ENCODE measurements at places on chromosomes 3 and 15. TPM values are rescaled to one million over a fixed set of nuclear protein-coding genes. Genes with fewer than 3 reads are reported as not detected.
A peak's percentile ranks its signal among the peaks of the same experiment; 100 is the strongest.

DNA sequence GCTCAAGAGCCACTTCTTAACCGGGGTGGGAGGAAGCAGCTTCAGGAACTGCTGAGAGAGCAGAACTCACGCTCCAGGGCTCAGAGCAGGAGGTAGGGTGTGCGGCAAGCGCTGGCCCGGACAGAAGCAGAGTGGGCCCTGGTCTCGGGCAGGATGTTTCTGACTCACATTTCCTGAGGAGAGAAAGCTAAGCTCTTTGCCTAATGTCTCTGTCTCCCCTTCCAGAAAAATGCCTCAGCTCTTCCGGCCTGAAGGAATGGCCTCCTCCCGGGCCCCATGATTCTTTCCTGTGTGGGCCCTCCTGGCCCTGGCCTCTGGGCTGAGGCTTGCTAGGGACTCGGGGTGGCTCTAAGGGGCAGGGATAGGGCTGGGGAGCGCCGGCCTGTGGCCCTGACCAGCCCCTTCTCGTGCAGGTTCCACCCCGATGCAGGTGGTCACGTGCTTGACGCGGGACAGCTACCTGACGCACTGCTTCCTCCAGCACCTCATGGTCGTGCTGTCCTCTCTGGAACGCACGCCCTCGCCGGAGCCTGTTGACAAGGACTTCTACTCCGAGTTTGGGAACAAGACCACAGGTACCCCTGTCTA lies 4.1 kb upstream of the STAB1 start:
- H3K27me3 ChIP-seq: no peaks in the 10 kb centered on the region
- DNase-seq: peak; percentile 57
- H3K4me1 ChIP-seq: peaks cover 68% of the 10 kb centered on the region
- peaks cover 40% of the 10 kb centered on the region for H3K36me3 ChIP-seq

CKMT1B gene
- total RNA-seq: 0.67 TPM

DNA sequence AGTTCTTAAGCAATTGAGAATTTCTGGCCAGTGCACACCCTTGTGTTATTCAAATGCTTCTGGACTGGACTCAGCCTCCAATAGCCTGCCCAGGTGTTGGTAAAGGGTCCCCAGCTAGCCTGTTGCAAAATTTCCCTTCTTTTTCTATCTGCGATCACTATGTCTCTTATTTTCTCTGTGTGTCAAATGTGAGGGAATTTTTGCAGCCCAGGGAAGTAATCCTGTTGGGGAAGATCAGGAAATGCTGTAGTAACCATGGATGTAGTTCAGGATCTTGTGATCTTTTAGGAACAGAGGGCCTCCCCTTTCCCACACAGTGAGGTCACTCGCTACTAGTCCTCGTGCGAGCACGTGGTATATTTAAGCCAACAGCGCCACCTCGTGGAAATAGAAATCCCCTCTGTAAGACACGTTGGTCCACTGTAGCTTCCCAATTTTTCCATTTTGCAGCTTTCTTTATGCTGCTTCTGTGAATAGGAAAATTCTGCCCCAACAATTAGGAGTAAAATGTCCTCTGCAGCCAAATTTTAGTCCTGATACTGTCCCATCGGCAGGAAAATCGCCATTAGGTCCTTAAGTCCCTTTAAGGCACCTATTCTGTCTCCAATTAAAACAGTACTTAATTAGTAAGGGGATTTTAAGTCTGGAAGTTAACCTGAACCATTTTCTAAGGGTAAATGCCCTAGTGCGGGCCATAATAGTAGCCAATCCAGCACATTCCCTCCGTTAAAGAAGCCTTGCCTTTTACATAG lies 4.0 kb upstream of the SMCO1 start:
- H3K4me1 ChIP-seq: no peaks in the 10 kb centered on the region
- DNase-seq: no peak
- H3K27me3 ChIP-seq: no peaks in the 10 kb centered on the region
- no peaks in the 10 kb centered on the region for H3K36me3 ChIP-seq
- no peak overlapping the region for H3K27ac ChIP-seq

DNA sequence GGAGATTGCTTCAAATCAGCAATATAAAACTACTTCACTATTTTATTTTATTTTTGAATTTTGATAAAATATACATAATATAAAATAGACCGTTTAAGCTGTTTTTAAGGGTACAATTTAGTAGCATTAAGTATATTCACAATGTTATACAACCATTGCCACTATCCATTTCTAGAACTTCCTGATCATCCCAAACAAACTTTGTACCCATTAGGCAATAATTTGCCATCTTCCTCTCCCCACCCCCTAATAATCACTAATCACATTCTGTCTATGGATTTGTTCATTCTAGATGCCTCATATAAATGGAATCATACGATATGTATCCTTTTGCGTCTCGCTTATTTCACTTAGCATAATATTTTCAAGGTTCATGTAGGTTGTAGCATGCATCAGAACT lies 28.9 kb downstream of the FANCD2 start:
- H3K4me1 ChIP-seq: no peaks in the 10 kb centered on the region
- no peak overlapping the region for H3K4me3 ChIP-seq
- no peaks in the 10 kb centered on the region for H3K36me3 ChIP-seq
- no peak for DNase-seq

- H3K4me1 ChIP-seq: no peaks in the 10 kb centered on the region
- no peaks in the 10 kb centered on the region for H3K36me3 ChIP-seq
- H3K4me3 ChIP-seq: no peak overlapping the region
- H3K27ac ChIP-seq: no peak overlapping the region
Observed at GRCh38 chr3:189573004-189573403, 58.2 kb upstream of the TP63 start.

DLL4 gene
- total RNA-seq: 14.2 TPM

DNA sequence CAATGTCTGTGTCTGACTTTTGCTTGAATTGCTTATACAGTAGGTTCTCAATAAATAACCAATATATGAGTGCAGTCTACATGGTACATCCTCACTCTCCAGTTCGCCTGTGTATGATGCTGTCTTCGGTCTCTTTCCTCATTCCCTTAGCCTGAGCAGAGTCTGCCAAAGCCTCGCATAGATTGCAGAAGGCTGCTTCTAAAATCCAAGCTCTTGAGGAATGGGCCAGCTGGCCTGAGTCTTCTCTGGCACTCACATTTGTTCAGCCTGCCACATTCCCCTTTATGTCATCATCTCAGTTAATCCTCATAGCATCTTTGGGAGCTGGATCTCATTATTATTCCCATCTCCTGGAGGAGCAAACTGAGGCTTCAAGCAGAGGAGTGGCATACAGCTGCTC lies 27.2 kb upstream of the ADAMTS7 start:
- no peak overlapping the region for H3K27ac ChIP-seq
- H3K27me3 ChIP-seq: no peaks in the 10 kb centered on the region
- no peaks in the 10 kb centered on the region for H3K36me3 ChIP-seq
- no peak for DNase-seq
- no peaks in the 10 kb centered on the region for H3K4me1 ChIP-seq
- no peak overlapping the region for H3K4me3 ChIP-seq

SCG5 gene
- 1.7 TPM for total RNA-seq

- no peak overlapping the region for H3K27ac ChIP-seq
- H3K4me1 ChIP-seq: no peaks in the 10 kb centered on the region
- no peak overlapping the region for H3K4me3 ChIP-seq
- no peaks in the 10 kb centered on the region for H3K27me3 ChIP-seq
- no peaks in the 10 kb centered on the region for H3K36me3 ChIP-seq
Observed at GRCh38 chr3:192207651-192208050, 519.7 kb downstream of the FGF12 start.

DNA sequence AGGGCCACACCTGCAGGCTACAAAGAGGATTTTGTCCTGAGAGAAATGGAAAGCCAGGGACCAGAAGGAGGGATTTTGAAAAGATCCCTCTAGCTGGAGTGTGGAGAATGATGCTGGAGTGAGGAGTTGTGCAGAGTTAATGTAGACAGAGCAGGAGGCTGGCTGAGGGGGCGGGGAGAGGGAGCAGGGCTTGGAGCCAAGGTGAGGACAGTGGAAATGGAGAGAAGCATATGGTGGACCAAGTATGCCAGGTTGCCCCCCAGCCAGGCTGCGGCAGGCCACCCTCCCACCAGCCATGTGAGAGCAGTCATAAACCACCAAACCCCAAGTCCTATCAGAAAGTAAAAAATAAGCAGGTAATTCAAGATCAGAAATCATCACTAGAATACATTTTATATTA lies 14.7 kb downstream of the RARRES1 start:
- H3K27me3 ChIP-seq: no peaks in the 10 kb centered on the region
- H3K4me1 ChIP-seq: peaks cover 8% of the 10 kb centered on the region
- no peak for DNase-seq
- no peak overlapping the region for H3K4me3 ChIP-seq
- H3K27ac ChIP-seq: no peak overlapping the region
- no peaks in the 10 kb centered on the region for H3K36me3 ChIP-seq

GRCh38 chr3:186605078-186605477 lies 7.8 kb upstream of the AHSG start:
- H3K27ac ChIP-seq: no peak overlapping the region
- DNase-seq: no peak
- no peaks in the 10 kb centered on the region for H3K36me3 ChIP-seq

DNA sequence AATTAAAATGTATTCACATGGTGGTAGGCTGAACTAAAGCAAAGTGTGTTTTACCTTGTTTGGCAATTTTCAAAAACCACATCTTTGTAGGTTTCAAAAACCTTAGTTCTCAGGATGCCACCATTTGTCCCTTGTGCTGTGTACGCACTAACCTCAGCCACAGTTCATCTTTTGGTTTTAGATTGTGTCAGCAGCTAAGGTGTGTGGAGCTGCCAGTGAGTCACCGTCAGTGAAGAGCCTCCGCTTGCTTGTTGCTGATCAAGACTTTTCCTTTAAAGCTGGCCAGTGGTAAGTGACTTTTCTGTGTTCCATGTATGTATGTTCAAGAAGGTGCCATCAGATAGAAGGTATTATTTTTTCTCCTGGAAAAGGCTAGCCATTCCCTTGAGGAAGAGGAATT lies 21.1 kb downstream of the OXNAD1 start:
- no peaks in the 10 kb centered on the region for H3K4me1 ChIP-seq
- peak overlapping the region; percentile 66 for H3K27ac ChIP-seq
- H3K4me3 ChIP-seq: peak overlapping the region; percentile 30
- H3K36me3 ChIP-seq: no peaks in the 10 kb centered on the region
- DNase-seq: peak; percentile 26

CYP1A2 gene
- total RNA-seq: 0.80 TPM

GREM1 gene
- under 0.01 TPM for total RNA-seq

DNA sequence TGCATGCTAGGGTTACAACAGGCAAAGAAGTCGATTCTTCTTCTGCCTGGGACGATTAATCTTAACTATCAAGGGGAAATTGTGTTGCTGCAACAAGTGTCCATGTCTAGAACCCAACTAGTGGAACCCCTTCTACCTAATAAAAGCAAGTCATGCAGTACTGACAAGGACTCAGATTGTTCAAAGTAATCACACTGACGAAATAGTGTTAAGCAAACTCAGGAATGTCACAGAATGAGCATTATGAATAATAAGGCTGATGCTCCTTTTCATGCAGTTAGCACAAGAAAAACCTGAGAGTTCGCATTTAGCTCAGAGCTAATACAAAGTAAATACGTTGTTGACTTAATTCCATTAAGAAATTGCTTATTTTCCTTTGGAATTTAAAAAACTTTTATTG lies 47.5 kb upstream of the TRIM42 start:
- no peak for DNase-seq
- H3K27ac ChIP-seq: no peak overlapping the region
- no peak overlapping the region for H3K4me3 ChIP-seq
- H3K27me3 ChIP-seq: no peaks in the 10 kb centered on the region
- H3K36me3 ChIP-seq: no peaks in the 10 kb centered on the region
- no peaks in the 10 kb centered on the region for H3K4me1 ChIP-seq

- DNase-seq: no peak
- H3K4me1 ChIP-seq: peaks cover 6% of the 10 kb centered on the region
- H3K36me3 ChIP-seq: no peaks in the 10 kb centered on the region
- no peak overlapping the region for H3K4me3 ChIP-seq
- H3K27me3 ChIP-seq: no peaks in the 10 kb centered on the region
Observed at GRCh38 chr3:31735667-31736066, 202.9 kb downstream of the STT3B start.

CD200 gene
- 2.7 TPM for total RNA-seq

GRCh38 chr15:77642793-77643430 lies 10.2 kb upstream of the LINGO1 start:
- no peaks in the 10 kb centered on the region for H3K27me3 ChIP-seq
- H3K27ac ChIP-seq: no peak overlapping the region
- H3K4me1 ChIP-seq: no peaks in the 10 kb centered on the region
- H3K4me3 ChIP-seq: no peak overlapping the region
- DNase-seq: no peak
- no peaks in the 10 kb centered on the region for H3K36me3 ChIP-seq

DNA sequence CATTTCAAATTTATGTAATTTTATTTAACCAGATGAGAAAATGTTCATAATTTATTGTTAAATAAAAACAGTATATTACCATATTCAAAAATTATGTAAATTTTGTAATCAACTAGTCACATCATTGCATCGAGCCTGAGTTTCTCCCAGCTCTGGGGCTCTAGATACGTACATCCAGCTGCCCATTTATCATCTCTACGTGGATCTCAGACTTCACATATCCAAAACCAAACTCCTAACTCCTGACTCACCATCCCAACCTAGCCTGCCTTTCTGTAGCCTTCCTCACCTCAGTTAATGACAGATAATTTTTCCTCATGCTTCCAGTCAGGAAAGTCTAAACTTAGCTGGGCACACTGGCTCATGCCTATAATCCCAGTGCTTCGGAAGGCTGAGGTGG lies 194.8 kb downstream of the SSR3 start:
- no peaks in the 10 kb centered on the region for H3K36me3 ChIP-seq
- no peak overlapping the region for H3K4me3 ChIP-seq

PP2D1 gene
- not detected for total RNA-seq

DNA sequence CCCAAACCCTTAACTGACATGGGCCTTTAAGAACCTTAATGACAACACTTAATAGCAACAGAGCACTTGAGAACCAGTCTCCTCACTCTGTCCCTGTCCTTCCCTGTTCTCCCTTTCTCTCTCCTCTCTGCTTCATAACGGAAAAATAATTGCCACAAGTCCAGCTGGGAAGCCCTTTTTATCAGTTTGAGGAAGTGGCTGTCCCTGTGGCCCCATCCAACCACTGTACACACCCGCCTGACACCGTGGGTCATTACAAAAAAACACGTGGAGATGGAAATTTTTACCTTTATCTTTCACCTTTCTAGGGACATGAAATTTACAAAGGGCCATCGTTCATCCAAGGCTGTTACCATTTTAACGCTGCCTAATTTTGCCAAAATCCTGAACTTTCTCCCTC lies 49.9 kb downstream of the PGPEP1L start:
- DNase-seq: no peak
- no peak overlapping the region for H3K27ac ChIP-seq
- H3K27me3 ChIP-seq: no peaks in the 10 kb centered on the region
- H3K4me3 ChIP-seq: no peak overlapping the region
- H3K4me1 ChIP-seq: peaks cover 6% of the 10 kb centered on the region

- DNase-seq: no peak
- H3K27me3 ChIP-seq: no peaks in the 10 kb centered on the region
- H3K36me3 ChIP-seq: no peaks in the 10 kb centered on the region
- no peak overlapping the region for H3K27ac ChIP-seq
- no peaks in the 10 kb centered on the region for H3K4me1 ChIP-seq
Observed at GRCh38 chr3:22297436-22297835, 546.4 kb upstream of the ZNF385D start.

ATP13A5 gene
- total RNA-seq: 8.9 TPM

NDUFB4 gene
- 94.1 TPM for total RNA-seq

DNA sequence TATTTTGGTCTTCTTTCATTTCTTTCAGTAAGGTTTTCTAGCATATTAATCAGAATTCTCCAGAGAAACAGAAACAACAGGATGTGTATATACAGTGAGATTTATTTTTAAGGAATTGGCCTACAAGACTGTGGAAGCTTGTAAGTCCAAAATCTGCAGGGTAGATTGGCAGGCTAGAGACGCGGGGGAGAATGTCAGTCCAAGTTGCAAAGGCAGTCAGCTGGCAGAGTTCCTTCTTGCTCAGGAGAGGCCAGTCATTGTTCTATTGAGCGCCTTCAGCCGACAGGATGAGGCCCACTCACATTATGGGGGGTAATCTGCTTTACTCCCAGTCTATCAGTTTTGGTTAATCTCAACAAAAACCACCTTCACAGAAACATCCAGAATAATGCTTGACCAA lies 133.4 kb upstream of the UBE3A start:
- no peaks in the 10 kb centered on the region for H3K4me1 ChIP-seq
- DNase-seq: no peak
- no peak overlapping the region for H3K27ac ChIP-seq
- H3K27me3 ChIP-seq: no peaks in the 10 kb centered on the region
